Jurkat, Clone E6-1 (cell line): ENCODE measurements at places on chromosomes 4 and X.

DNA sequence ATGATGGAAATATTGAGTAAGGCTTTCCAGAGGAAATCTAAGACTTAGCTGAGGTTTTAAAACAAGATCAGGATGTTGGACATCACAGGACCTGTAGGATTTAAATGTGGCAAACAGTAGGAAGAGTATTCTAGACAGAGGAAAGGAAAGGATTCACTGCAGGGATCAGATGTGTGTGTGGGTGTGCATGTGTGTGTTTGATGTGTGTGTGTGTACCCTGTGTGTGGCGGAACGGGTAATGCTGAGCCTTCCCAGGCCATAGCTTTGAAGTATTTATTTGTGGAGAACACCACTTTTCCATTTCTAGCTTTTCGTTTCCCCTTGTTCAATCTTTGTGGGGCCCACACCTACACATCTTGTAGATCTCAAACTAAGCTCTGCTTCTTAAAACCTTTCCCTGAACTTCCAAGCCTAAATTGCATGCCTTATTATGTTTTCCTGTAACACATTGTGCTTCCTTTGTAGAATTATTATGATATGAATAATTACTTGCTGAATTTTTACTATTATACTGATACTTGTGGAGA is 6.9 kb downstream of the GUCY1A1 start:
- DNase-seq = no peak

GRCh38 chr4:73213916-73214653 is 44.5 kb downstream of the ANKRD17 start:
- no peak for DNase-seq

GRCh38 chrX:64265265-64265664 is 34.9 kb upstream of the ASB12 start:
- DNase-seq = no peak

DNA sequence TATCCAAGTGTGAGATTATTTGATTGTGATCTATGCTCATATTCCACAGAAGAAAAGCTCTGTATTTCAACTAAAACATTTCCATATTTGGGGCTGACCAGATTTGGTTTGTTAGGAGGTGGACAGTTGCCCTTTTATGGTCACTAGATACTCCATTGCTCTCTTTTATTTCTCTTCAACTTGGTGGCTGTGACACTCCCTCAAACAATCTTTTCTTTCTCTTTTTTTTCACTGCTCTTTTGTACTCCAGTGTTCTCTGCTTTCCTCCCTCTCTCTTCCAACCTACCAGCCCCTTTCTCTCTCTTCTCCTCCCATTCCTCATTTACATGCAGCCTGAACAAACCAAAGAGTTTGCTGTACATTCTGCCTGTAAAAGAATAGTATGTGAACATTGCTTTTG is 48.8 kb downstream of the RBPJ start:
- DNase-seq = no peak

DNA sequence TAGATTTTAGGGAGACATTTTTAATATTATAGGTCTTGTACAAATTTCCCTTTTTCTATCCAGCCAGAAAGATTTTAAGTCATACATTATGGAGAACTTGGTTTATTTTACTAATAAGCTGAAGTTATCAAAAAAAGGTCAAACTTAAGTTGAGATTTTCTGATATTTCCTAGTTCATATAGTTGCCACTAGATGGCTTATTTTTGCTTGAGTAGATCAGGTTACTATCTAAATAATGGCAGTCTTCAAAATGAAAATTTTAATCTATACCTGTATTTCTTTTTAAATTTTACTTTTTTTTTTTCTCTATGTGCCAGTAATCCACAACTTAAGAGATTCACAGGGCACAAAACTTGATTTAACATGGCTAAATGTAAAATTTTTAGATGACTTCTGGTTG is 52.3 kb downstream of the USP9X start:
- DNase-seq = peak; percentile 10

- no peak for DNase-seq
These were observed 10.4 kb downstream of the HAUS7 start for GRCh38 chrX:153459986-153460385.

GRCh38 chr4:11729548-11729947 is 300.9 kb upstream of the HS3ST1 start:
- no peak for DNase-seq
